ENCODE measurements at places on chromosomes 1 and 21. TPM values are rescaled to one million over a fixed set of nuclear protein-coding genes. Genes with fewer than 3 reads are reported as not detected.
A peak's percentile ranks its signal among the peaks of the same experiment; 100 is the strongest.

DNA sequence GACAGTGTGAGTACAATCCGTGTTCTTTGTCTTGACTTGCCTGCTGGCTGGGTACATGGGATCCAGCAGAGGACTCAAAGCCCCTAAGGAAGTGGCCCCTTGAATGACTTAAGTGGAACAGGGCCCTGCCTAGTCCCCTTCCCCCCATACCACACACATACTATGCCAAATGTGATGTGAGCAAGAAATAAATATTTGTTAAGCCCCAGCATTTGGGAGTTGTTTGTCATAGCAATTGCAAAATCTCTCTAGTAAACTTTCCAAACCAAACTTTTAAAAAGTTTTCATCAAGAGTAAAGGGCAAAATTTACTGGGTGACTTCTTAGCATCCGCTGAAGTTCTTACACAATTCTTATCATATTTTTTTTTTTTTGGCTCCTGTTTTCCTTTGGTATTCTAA is 32.5 kb upstream of the CACHD1 start:
- DNase-seq, result no peak

GRCh38 chr1:240462766-240463395 is 149.1 kb downstream of the GREM2 start:
- DNase-seq, result no peak

- peak; percentile 81 for DNase-seq
Measured at GRCh38 chr1:12014141-12014991, 4.9 kb upstream of the MIIP start.

DNA sequence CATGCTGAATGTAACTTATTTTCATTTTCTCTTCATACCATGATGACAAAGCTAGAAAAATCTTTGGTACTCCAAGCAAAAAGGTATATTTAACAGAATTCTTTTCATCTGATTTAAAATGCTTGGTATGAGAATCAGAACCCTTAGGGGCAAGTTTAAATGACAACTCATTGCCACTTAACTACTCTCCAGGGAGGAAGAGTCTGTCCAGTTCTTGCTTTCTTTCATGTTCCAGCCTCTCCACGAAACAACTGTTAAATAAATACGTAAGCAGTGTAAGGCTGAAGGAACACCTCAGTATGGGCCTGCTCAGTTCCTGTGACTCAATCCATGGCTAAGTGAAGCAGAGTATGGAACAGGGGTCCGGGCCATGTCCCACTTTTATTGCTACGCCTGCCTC is 1.6 kb downstream of the LCE2A start:
- no peak for DNase-seq

GRCh38 chr1:77220687-77221463 is 1.6 kb upstream of the PIGK start:
- DNase-seq, result no peak

- peak; percentile 79 for DNase-seq
Measured at GRCh38 chr1:20521960-20522861, 14.3 kb upstream of the MUL1 start.

DNA sequence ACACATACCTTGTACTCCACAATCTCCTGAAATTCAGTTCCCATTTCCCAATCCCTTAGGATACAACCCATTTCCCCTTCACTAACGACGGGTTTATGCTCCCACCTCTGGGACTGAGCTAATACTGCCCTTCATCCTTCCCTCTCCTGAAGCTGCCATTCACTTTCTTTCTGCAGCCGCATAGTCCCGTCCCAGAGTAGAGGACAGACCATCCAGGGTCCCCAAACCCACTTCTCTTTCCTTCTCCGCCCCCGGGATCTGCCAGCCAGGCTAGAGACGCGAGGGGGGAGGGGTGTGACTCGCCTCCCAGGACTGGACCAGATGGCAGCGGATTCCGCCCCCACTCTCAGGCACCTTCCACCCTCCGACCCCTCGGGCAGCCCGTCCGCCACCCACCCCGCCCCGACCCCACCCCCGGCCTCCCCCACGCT is 679 bp downstream of the ABL2 start:
- DNase-seq, result peak; percentile 87

- DNase-seq, result peak; percentile 74
Measured at GRCh38 chr1:175742790-175743459, 470 bp downstream of the TNR start.

DNA sequence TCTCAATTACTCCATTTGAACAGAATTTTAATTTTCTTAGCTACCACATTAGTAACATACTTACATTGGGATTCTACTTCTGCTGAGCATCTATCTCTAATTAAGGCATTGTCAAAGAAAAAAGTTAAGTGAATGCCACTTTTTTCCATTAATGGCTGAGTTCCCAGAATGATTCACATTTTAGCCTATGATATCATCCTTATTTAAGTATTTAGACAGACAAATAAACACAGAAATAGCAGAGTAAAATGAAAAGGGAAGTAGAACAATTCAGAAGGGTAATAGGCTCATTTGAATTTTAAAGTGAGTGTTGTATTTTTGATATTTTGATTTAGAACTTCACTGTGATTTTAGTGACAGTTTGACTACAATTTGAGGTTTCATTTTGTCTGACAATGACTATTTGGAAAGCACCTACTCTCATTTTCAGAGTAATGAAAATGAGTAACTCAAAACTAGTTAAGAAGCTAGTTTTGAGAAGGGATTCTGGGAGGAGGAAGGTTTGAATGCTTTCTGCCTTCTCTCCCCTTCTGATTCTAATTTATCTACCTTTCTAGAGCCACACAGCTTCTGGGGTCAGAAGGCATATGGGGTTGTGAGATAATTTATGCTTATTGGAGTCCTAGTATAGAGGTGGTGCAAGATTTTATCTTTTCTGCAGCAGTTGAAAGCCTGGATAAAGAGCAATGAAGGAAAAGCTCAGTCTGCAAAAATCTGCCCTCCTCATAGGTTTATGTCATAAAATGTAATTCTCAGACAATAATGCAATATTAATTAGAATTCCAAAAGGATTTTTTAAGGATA is 15.5 kb downstream of the LYPLAL1 start:
- no peak for DNase-seq

DNA sequence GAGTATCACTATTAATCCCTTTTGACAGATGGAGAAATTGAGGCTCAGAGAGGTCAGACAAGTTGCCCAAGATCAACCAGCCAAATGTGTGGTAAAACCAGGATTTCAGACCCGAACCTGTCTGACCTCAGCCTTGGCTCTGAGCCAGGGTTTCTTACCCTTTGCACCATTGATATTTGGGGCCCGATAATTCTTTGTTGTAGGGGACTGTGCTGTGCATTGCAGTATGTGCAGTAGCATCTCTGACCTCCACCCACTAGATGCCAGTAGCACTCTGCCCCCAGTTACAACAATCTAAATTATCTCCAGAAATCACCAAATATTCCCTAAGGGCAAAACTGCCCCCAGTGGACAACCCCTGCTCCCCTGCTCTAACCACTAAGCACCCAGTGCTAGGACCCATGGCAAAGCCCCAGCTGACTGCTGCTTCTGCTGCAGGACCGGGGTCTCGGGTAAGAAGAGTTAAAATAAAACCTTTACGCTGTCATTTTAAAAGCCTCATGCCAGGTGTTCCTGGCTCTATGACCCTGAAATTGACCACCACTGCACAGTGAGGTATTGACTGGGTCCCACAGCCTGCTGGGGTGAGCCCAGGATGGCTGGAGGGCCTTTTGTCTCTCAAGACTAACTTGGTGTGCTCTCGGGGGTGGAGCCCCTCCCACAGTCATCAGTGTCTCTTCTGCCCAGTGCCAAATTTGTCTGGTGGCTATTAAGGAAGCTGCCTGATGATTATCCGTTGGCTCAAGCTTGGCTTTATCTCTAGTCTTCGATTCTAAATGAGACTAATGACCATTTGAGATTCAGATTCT is 5.6 kb upstream of the MAN1C1 start:
- DNase-seq, result peak; percentile 17

DNA sequence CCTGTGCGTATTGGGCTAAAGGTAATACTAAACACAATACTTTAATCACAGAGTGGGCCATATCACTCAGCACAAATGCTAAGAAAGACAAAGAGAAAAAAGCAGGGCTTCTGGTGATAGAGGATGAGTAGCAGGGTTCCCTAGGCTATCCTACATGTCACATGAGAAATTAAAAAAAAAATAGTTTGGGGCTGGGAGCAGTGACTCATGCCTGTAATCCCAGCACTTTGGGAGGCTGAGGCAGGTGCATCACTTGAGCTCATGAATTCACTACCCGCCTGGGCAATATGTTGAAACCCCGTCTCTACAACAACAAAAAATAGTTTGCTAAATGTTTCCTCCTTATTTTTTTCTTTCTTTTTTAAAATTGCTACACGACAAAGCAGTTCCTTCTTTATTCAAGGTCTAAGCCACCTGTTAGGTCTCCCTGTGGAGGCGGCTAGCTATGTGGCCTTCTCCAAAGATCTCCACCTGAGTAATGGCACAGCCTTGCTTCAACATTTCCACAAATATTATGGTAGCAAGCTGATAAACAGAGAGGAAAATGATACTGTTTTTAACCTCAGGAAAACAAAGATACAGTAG is 1.5 kb downstream of the ENSA start:
- DNase-seq, result no peak

DNA sequence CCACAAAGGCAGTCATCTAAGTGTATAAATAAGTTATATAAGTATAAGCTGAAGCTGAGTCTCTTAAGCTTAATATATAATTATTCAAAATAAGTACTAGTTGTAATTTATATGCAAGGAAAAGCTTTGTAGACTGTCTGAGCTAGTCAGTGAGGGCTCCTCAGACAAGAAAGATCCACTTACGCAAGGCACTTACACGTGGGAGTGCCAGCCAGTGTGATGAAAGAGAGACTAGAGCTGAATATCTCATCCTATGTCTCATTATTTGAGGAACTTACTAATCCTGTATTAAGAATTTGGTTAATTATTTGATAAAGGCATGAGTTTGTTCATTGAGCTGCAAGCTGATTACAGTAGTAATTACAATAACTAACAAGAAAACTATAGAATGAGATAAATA is 146.9 kb downstream of the PDE4B start:
- DNase-seq, result no peak

DNA sequence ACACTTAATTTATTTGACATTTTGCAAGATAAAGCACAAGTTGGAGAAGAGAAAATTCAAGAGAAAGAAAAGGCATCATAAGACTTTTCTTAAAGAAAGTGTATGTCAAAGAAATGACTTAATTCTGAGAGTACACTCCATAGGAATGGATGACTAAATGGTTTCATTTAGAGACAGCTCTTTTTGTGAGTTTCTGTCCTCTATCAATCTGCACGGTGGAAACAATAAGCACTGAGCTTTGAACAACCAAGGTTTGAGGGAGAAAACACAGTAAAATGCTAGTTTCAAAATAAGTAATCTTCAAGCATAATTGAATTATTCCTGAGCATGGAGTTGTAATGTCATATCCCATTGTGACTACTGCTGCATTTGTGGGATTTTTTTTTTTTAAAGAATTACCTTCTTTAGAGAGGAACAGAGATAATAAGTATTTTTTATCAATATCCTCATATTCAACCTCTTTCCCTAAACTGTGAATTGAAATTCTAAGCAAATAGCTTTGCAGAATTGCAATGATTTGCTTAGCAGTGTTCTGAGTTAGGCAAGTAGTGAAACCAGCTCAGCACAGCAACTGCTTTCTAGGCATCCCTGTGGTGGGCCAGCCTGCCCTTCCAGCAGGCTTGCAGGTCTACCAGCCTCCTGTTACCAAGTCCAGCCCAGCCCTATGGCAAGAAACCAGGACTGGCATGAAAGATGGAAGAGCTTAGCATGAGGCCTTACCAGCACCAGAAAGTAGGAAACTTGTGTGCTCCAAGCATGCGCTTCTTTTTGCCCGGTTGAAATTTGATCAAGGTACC is 38.2 kb downstream of the KCNJ6 start:
- no peak for DNase-seq

- DNase-seq, result no peak
Measured at GRCh38 chr1:48187969-48188563, 34.5 kb upstream of the SLC5A9 start.

GRCh38 chr1:212106286-212106792 is 70.8 kb downstream of the DTL start:
- peak; percentile 10 for DNase-seq

DNA sequence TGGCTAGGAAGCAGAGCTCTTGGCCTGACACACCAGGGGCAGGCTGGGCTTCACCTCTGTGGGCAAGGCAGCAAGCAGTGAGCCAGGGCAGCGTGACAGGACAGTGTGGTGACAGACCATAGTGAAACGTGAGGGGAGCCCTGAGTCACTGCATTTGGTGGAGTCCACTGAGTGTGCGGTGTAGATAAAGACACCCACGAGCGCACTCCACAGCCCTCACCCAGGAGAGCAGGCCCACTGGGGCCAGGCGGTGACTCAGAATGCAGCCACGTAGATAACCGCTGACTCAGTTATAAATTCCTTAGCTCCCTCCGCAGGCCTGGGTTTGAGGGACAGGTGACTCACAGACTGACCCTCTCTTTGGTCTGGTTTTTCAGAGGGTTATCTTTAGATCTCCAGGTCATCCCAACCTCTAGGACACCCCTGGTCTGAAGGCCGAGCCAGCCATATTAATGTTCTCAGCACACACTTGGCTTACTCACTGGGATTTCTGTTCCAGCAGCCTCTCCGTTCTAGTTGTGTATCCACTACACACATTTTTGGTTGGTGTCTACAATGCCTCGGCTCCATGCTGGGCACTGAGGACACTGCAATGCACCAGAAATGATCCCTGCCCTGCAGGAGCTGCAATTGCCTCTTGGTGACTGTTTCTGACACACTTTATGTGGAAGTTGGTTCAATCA is 90.2 kb upstream of the TSPAN2 start:
- DNase-seq, result no peak

DNA sequence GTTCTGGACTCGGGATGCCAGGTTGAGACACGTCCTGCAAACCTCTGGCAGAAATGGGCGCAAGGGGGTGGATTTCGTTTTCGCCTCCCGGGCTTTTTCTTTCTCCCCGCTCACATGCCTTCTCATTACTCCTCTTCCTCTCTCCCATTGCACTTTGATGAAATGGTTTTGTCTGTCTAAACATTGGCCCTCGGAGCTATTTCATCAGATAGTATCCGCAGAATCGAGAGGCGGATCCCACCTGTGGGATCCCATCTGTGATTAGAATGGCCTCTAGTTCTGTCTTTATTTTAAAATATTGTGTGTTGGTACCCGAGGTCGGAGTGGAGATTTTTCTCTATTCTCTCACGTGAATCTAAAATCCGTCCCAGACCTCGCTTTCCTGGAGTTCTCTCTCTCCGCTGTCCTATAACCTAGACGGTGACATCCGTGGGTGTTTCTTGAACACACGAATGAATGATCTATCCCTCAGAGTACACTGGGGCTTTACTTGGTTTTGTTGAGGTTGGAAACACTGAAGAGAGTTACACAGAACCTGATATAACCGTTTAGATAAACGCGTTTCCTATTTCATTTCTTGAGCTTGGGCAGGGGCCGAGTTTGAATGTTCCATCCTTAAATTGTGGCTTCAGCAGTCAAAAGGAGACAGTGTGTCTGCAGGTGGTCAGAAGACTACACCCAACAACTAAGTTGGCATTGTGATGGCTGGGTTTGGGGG is 2.0 kb downstream of the EDARADD start:
- DNase-seq, result no peak

GRCh38 chr1:243917863-243918565 is 68.0 kb upstream of the AKT3 start:
- no peak for DNase-seq

Gene KLHDC9
- total RNA-seq, result 21.9 TPM

Gene WNT9A
- 3.2 TPM for total RNA-seq

Gene GABRD
- 2.7 TPM for total RNA-seq

Gene KIF1B
- total RNA-seq, result 32.1 TPM

Gene KRTAP21-2
- total RNA-seq, result not detected

Gene LCE1B
- total RNA-seq, result not detected

Gene CCDC27
- 0.04 TPM for total RNA-seq

Gene ZYG11A
- total RNA-seq, result 6.8 TPM

Gene ASPM
- 48.3 TPM for total RNA-seq
